ENCODE measurements at places on chromosomes 2 and 18. TPM values are rescaled to one million over a fixed set of nuclear protein-coding genes. Genes with fewer than 3 reads are reported as not detected.

Gene SAG
- total RNA-seq = under 0.01 TPM

Gene TTR
- under 0.01 TPM for total RNA-seq

Gene HOXD13
- total RNA-seq = not detected

Gene EVX2
- total RNA-seq = not detected

Gene CHRNG
- not detected for total RNA-seq

Gene ARMC9
- total RNA-seq = 9.7 TPM

Gene AFF3
- 23.2 TPM for total RNA-seq

Gene DTNA
- total RNA-seq = under 0.01 TPM

Gene SULT1C4
- total RNA-seq = 9.4 TPM

Gene ZAP70
- 19.1 TPM for total RNA-seq

Gene CDK5R2
- total RNA-seq = under 0.01 TPM

Gene CAPN14
- 1.9 TPM for total RNA-seq
